Stimulated activated naive B cell treated with anti-CD40 and anti-IgM and Interleukin-4, amounts not matched to agents 10 μg/mL and 1 μg/mL and 100 μg/mL, for 72 hours (primary cell): ENCODE measurements at places on chromosomes 16 and 17.

- peak overlapping the region; percentile 86 for H3K4me3 ChIP-seq
- peaks cover 75% of the 10 kb centered on the region for H3K4me1 ChIP-seq
These were observed 8.4 kb downstream of the UBALD2 start for GRCh38 chr17:76273445-76274111.

DNA sequence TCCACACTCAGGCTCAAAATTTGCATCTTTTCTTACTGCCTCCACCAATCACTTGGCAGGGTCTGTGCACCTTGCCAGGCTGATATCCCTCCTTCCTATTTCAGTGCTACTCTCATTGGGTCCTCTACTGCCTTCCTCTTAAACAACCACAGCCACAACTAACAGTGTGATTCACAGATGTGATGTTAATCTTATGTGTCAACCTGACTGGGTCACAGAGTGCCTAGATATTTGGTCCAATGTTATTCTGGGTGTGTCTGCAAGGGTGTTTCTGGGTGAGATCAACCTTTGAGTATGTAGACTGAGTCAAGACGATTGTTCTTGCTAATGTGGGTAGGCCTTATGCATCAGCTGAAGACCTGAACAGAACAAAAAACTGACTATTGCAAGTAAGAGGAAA, 51.3 kb upstream of the IRX6 start:
- H3K4me1 ChIP-seq: no peaks in the 10 kb centered on the region
- H3K36me3 ChIP-seq: no peaks in the 10 kb centered on the region
- no peak overlapping the region for H3K4me3 ChIP-seq
- H3K27me3 ChIP-seq: peaks cover 10% of the 10 kb centered on the region
- no peak overlapping the region for H3K27ac ChIP-seq
- DNase-seq: no peak

- H3K4me1 ChIP-seq: no peaks in the 10 kb centered on the region
- DNase-seq: no peak
- H3K36me3 ChIP-seq: no peaks in the 10 kb centered on the region
- peaks cover 24% of the 10 kb centered on the region for H3K27me3 ChIP-seq
- no peak overlapping the region for H3K27ac ChIP-seq
These were observed 160.0 kb upstream of the CCL2 start for GRCh38 chr17:34095106-34095505.

DNA sequence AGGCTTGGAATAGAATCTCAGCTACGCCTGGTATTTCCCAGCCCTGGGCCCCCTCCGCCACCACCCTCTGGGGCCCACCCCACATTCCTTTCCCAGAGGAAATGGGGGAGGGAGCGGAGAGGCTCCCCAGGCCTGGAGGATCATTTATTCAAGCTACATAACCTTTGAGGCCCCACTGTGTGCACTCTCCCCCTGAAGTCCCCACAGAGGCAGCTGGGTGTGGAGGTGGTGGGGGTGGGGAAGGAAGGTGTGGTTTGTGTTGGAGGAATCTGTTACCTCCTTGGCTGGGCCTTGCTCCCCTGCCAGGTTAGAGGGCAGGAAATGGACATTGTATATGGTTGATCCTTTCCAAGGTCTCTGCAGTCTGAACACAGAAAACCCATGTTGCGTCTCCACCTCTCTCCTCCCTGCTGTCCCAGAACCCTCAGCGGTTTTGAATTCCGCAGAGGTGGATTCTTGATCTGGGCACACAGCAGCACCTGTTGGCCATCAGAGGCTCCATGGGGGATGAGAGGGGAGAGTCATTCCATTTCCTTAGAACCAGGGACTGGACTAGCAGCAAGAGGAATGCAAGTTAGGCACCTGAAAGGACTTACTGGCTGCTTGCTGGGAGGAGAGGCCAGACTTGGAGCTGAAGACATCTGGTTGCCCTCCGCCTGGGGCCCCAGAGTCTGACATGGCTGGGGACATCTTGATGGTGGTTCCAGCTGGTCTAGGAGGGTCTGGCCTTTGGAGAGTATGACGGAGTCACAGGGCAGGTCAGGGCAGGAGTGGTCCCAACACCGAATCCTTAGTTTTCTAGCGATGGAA, 23.0 kb downstream of the ARHGAP23 start:
- peaks cover 52% of the 10 kb centered on the region for H3K27me3 ChIP-seq
- peaks cover 1% of the 10 kb centered on the region for H3K36me3 ChIP-seq
- peaks cover 19% of the 10 kb centered on the region for H3K4me1 ChIP-seq
- no peak for DNase-seq
- H3K27ac ChIP-seq: no peak overlapping the region

DNA sequence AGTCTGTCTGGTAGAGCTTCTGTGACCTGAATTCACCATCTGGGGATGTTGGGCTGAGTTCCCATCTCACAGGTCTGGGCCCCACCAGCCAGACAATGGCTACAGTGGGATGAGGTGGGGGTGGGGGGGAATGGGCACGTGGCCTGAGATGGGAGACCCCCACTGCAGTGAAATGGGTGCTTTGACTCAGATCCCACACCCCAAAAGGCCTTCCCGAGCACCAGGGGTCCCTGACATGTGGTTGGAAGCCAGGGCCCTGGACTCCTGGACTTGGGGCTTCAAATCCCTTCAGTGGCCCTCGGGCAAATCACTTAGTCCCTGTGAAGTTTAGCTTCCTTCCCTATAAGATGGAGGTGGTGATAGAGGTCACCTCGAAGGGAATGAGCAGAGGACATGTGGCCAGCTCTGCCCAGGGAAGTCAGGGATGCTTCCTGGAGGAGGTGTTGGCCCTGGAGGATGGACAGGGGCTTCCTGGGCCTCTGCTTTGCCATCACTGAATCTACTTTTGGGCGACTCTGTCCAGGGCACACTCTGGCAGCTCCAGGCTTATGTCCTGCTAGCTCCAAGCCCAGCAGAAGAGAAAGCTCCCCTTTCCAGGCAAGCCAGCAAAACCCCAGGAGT, 218.1 kb downstream of the KATNIP start:
- no peak overlapping the region for H3K27ac ChIP-seq
- no peaks in the 10 kb centered on the region for H3K4me1 ChIP-seq
- peaks cover 43% of the 10 kb centered on the region for H3K36me3 ChIP-seq
- no peak for DNase-seq

DNA sequence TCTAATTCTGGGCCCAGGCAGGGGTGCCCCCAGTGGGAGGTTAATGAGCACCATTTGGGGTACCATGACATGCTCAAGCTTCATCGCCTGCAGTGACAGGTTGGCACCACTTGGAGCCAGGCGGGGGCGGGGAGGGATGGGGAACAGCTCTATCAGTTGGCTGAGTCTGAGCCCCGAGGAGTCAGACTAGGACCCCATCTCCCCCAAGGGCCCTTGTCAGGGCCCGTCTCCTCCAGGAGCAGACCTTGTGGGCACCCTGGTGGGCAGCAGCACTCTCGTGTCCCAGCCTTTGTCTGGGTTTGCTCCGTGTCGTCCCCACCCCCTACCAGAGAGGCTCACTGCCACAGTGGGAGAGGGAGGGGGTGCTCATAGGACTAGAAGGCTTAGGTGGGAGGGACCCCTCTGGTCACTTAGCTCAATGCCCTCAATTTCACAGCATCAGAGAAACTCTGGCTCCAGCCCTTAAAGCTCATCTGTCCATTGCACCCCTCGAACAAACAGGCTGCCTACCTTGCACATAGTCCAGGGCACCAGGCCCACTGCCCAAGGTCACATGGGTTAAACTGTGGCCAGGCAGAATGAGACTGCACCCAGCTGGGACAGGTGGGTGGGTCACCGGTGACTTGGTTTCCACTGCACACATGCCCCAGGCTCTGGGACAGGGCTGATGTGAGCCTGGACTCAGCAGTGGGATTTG, 4.1 kb downstream of the PPP1R9B start:
- no peak for DNase-seq
- peak overlapping the region; percentile 99 for H3K27ac ChIP-seq
- H3K4me1 ChIP-seq: peaks cover 62% of the 10 kb centered on the region
- H3K27me3 ChIP-seq: no peaks in the 10 kb centered on the region

- no peak overlapping the region for H3K27ac ChIP-seq
- H3K36me3 ChIP-seq: peaks cover 2% of the 10 kb centered on the region
- no peak overlapping the region for H3K4me3 ChIP-seq
- no peaks in the 10 kb centered on the region for H3K4me1 ChIP-seq
These were observed 8.0 kb downstream of the PRSS41 start for GRCh38 chr16:2806286-2806685.

DNA sequence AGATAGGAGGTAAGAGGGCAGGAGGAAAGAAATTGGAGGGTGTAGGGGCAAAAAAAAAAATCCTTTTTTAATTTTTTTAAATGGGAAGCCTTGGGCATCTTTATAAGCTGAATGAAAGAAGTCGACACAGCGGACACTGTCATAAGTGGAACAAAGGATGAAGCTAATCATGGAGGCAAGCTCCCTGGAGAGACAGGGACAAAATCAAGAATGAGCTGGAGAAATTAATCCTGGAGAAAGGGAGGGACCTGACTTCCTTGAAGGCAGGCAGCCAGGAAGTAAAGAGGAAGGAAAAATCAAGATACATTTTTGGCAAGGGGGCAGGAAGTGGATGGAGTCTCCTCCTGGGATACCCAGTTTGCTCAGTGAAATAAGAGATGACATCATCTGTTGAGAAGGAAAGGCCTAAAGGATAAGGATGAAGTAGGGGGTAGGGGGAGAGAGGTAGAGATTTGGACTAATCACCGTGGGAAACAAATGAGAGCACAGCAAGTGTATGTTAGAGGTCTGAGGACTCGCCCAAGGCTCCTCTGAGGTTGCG, 179.3 kb downstream of the SLC39A11 start:
- no peak overlapping the region for H3K4me3 ChIP-seq
- no peaks in the 10 kb centered on the region for H3K27me3 ChIP-seq
- H3K36me3 ChIP-seq: peaks cover 60% of the 10 kb centered on the region
- no peak overlapping the region for H3K27ac ChIP-seq
- DNase-seq: no peak
- H3K4me1 ChIP-seq: no peaks in the 10 kb centered on the region

DNA sequence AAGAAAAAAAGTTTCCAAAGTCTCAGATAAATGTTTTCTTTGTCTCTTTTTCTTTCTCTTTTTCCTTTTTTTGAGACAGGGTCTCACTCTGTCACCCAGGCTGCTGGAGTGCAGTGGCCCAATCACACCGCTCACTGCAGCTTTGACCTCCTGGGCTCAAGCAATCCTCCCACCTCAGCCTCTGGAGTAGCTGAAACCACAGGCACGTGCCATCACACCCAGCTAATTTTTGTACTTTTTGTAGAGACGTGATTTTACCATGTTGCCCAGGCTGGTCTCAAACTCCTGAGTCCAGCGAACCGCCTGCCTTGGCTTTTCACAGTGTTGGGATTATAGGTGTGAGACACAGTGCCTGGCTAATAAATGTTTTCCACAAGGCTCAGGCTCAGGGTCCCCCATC, 53.3 kb upstream of the KSR1 start:
- peaks cover 4% of the 10 kb centered on the region for H3K4me1 ChIP-seq
- H3K27me3 ChIP-seq: peaks cover 10% of the 10 kb centered on the region
- no peaks in the 10 kb centered on the region for H3K36me3 ChIP-seq
- no peak for DNase-seq

DNA sequence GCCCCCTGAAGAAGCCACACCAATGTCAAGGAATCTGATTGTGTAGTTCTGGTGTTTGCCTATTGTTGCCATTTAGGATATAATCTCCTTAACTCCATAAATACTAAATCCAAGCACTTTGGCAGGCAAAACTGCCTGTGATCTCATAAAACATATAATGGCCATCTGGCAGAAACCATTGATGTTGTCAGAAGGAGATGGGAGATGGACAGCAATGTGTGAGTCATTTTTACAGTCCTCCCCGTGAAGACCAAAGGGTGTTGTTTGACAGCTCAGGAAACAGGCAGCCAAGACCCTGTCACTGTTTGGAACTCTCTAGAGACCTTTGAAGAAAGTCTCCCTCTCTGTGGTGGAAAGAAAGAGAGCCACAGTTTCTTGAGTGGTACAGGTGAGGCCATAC, 454.1 kb downstream of the HS3ST3B1 start:
- H3K4me3 ChIP-seq: no peak overlapping the region
- peaks cover 57% of the 10 kb centered on the region for H3K27me3 ChIP-seq
- DNase-seq: no peak
- H3K27ac ChIP-seq: no peak overlapping the region
- peaks cover 19% of the 10 kb centered on the region for H3K4me1 ChIP-seq

- H3K4me3 ChIP-seq: peak overlapping the region; percentile 73
- H3K27ac ChIP-seq: peak overlapping the region; percentile 98
- H3K4me1 ChIP-seq: peaks cover 56% of the 10 kb centered on the region
- no peaks in the 10 kb centered on the region for H3K27me3 ChIP-seq
- H3K36me3 ChIP-seq: peaks cover 63% of the 10 kb centered on the region
- DNase-seq: peak; percentile 79
These were observed 24.0 kb downstream of the PIK3R5 start for GRCh38 chr17:8941520-8941919.

DNA sequence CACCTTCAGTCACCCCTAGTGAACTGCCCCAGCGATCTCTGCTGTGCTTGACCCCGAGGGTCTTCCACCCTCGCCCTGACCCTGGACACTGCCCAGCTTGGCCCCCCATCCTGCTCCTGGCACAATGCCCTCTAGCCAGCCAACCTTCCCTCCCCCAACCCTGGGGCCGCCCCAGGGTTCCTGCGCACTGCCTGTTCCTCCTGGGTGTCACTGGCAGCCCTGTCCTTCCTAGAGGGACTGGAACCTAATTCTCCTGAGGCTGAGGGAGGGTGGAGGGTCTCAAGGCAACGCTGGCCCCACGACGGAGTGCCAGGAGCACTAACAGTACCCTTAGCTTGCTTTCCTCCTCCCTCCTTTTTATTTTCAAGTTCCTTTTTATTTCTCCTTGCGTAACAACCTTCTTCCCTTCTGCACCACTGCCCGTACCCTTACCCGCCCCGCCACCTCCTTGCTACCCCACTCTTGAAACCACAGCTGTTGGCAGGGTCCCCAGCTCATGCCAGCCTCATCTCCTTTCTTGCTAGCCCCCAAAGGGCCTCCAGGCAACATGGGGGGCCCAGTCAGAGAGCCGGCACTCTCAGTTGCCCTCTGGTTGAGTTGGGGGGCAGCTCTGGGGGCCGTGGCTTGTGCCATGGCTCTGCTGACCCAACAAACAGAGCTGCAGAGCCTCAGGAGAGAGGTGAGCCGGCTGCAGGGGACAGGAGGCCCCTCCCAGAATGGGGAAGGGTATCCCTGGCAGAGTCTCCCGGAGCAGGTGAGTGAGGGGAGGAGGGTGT, at the start of gene TNFSF13:
Gene TNFSF13 (plus strand): TSS at position 207 of the 776 bp plus-strand sequence. CDS start 290 bp downstream, at position 497.
- peaks cover 20% of the 10 kb centered on the region for H3K36me3 ChIP-seq
- peak within 1 kb of the TSS; percentile 93 for H3K4me3 ChIP-seq
- peaks cover 59% of the 10 kb centered on the region for H3K4me1 ChIP-seq
- no peaks in the 10 kb centered on the region for H3K27me3 ChIP-seq
- peak within 1 kb of the TSS; percentile 97 for H3K27ac ChIP-seq
- DNase-seq: no peak

GRCh38 chr16:7513429-7513828, 180.8 kb downstream of the RBFOX1 start:
- H3K4me3 ChIP-seq: no peak overlapping the region
- no peaks in the 10 kb centered on the region for H3K27me3 ChIP-seq
- no peaks in the 10 kb centered on the region for H3K36me3 ChIP-seq
